ENCODE measurements at places on chromosomes 7 and 10.

DNA sequence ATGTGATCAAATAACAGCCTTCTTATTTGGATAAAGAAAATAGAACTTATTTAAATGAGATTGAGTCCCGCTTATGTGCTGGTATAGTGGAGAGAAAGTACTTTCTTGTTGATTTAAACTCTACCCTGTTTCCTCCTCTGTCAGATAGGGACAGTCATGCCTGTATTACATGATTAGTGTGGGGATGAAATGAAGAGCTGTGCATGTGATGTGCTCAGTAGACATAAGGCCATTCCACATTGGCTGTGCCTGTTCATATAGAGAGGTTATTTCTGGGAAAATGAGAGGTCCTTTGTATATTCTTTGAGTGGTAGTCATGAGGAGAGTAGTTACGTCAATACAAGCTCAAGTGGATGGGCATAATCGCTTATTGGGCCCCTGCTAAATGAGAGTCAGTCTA is 5.7 kb downstream of the MTURN start:
- DNase-seq: no peak

DNA sequence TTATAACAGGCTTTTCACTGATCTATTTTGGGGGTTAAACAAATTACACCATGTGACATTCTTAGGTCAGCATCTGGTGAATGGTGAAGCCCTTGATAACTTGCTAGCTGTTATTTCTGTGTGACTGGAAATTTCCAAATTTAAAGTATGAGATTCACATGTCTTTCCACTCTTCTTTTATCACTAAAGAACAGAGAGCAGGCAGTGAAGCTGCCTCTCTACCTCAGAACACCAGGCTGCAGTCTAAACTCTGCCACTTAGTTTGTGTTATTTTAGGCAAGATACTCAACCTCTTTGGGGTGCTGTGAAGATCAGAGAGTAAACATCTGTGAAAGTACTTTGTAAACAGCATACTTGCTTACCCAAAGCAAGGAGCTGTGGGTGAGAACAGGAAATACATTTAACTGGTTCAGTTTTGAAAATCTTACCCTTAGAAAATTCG is 15.5 kb upstream of the SP4 start:
- no peak for DNase-seq

DNA sequence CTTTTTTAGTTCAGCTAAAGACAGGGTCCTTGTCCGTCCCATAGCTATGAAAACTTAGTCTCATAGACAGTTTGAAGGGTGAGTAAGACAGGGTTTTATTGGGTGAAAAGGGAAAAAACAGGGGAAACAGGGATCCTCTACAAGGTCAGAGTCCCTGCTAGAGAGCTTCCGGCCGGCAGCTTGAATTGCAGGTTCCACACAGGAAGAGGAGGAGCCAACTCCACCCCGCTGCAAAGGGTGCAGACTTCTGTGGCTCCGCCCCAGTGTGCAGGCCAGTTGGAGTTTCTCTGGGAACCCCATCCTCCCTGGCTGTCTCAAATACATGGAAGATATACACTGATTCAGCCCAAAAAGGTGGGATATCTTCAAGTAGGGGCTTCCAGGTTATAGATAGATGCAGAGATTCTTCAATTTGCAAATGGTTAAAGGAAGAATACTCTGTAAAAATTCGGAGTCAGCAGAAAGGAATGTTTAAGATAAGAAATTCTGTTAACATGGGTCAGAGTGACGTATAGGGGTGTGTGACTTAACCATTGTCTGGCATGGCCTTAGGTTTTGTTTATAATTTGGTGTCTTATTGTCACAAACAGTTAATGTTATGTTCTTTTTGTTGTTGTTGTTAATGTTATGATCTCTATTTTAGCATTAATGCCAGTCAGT is 34.6 kb upstream of the HECW1 start:
- no peak for DNase-seq

GRCh38 chr7:92306153-92306552 is 60.4 kb downstream of the ANKIB1 start:
- DNase-seq: no peak

- DNase-seq: no peak
Measured at GRCh38 chr7:45910855-45911254, 10.2 kb downstream of the IGFBP3 start.

DNA sequence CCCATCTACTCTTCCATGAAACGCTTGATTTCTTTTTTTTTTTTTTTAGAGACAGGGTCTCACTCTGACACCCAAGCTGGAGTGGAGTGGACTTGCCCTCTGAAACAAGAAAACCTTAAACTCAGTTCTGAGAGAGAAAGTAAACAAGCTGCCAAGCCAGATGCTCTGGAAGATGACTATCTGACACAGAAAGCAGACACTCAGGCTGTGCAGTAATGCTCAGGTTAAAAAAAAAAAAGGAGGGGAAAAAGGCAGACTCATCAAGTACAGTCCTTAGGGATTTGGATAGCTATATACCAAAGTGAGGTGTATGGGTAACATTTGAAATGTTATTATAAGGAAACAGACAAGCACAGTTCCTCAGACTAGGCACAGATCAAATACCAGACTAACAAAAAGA is 80.5 kb downstream of the IDE start:
- no peak for DNase-seq

GRCh38 chr10:91307489-91307888 is 87.0 kb downstream of the PCGF5 start:
- DNase-seq: no peak

- DNase-seq: no peak
Measured at GRCh38 chr7:27169658-27170425, 4.3 kb downstream of the HOXA10 start.

- DNase-seq: no peak
Measured at GRCh38 chr7:143050931-143051330, 1.2 kb upstream of the OR6V1 start.

GRCh38 chr10:103307594-103307993 is 30.7 kb downstream of the INA start:
- DNase-seq: no peak

DNA sequence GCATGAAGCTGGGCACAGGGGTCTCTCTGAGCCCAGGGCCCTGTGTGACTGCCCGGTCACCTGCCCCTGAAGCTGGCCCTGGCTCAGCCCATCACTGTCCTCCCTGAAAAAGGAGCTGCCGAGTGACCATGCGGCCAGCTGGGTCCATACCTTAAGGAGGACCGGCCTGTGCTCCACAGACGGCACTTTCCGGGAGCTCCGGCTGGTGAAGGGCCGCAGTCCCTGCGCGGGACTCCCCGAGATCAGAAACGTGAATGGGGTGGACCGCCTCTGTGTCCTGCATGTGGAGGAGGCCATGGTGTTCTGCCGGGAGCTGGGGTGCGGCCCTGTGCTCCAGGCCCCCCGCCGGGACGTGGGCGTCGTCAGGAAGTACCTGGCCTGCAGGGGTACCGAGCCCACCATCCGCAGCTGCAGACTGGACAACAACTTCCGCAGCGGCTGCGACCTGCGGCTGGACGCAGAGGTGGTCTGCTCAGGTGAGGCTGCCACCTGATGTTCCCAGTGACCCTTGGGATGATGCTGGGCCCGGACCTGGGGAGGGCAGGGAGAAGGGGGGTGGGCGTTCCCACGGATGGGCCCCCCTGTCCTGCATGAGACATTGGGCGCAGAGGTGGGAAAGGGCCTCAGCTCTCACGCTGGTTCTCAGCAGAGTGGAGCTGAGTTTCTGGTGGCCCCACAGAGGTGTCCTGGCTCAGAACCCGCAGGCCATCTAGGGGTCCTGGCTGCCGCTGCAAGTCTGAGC is 3.5 kb downstream of the SCART1 start:
- DNase-seq: no peak

DNA sequence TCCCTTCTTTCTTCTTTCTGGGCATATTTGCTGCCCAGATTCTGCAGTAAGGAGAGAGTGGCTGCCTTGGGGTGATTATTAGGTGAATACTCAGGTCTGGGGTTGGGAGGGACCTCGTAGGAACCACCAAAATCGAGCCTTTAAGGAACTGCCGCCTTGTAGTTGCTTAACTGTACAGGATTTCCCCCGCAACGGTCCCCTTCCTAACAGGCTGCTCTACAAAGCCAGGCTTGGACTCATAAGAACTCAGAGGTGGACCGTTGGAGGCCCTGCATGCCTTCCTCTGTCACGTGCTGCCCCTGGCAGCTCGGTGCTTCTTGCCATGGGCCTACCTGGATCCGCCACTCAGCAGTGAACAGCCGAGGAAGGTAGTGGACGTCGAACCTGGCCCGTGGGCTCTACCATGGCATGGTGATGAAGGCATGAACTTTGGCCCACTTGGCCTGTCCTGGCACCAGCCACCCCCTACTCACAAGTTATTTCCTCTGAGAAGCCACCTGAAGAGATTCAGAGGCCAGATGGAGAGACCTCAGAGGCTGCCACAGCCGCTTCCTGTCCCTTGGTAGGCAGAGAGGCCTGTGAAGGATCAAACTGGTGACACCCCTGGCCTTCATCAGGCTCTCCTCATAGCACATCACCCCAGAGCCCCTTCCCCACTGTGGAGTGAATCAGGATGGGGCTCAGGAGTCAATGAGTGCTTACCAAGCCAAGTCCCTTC is 54.6 kb downstream of the NOD1 start:
- DNase-seq: peak; percentile 94

DNA sequence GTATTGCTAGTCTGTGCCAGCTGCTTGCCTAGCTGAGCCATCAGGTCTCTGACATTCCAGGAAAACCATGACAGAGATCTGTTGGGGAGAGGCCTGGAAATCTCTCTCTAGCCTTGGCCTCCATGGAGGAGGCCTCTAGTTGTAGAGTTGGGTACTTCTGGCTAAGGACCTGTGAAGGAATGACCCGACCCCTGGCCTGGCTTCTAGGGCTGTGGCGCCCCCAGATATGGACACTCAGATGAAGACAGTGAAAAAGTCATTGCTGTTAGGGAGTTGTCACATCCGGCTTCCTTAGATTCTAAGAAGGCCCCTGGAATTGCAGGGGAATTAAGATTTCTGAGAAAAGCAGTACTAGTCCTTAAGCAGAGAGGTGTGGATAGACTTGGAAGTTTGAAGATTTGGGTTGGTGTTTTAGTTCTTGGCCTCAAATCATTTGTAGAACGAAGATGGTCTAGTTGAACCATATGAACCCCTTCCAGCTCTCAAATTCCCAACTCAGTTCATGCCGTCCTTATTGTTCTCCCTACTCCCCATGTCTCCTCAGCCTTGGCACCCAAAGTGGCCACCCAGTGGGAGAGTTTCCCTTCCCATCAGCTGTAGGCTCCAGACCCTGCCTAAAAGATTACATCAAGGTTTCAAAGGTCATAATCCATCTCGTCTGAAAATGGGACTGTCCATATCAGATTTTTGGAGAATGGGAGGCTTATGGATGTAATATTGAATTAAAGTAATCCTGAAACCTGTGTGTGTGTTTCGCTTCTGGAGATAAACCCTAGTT is 7.0 kb downstream of the HHEX start:
- DNase-seq: no peak

DNA sequence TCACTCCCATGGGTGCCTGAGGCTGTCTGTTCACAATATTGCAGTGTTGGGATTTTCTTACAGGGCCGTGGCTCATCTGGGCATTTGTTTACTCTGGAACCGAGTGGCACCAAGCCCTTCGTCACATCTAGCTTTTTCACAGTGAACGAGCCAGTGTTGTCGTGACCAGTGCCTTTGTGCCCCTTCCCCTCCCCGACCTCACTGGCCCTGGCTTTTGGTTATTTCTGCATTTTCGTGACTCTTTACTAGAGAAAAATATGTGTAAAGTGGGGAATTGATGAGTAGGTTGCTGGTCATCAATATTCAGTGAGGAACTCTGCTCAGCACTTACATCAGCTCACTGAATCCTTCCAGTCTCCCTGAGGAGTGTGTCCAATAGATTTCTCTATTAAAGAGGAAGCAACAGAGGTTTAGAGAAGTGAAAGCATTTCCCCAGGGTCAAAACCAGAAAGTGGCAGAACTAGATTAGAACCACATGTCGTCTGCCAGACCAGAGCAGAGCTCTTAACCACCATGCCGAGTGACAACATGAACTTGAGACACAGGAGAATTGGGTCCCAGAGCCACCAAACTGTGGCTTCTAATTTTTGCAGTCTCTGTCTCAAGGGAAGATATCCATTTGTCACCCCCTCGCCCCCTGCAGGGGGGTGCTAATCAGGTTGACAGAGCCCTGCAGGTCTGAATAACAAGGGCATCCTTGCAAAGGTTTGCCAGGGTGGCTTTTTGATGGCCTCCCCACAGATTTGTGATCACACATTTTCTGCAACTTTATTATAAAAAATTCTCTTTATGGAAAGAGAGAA is 125.3 kb downstream of the CHN2 start:
- DNase-seq: peak; percentile 16

GRCh38 chr10:47121336-47121735 is 178.7 kb upstream of the GDF10 start:
- no peak for DNase-seq

- no peak for DNase-seq
Measured at GRCh38 chr10:123306290-123306689, 152.1 kb downstream of the BUB3 start.

GRCh38 chr10:88968391-88968790 is 15.8 kb upstream of the ACTA2 start:
- DNase-seq: no peak

- DNase-seq: no peak
Measured at GRCh38 chr10:119238577-119238976, 31.2 kb downstream of the GRK5 start.

DNA sequence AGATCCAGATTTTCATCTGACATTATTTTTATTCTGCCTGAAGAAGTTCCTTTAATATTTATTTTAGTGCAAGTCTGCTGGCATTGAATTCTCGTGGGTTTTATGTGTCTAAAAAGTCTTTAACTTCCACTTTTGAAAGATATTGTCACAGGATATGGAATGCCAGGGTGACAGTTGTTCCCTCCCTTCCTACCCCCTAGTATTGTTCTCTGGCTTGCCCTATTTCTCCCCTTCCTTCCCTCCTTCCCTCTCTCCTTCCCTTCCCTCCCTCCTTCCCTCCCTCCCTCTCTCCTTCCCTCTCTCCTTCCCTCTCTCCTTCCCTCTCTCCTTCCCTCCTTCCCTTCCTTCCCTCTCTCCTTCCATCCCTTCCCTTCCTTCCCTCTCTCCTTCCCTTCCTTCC is 14.9 kb downstream of the OLAH start:
- no peak for DNase-seq

DNA sequence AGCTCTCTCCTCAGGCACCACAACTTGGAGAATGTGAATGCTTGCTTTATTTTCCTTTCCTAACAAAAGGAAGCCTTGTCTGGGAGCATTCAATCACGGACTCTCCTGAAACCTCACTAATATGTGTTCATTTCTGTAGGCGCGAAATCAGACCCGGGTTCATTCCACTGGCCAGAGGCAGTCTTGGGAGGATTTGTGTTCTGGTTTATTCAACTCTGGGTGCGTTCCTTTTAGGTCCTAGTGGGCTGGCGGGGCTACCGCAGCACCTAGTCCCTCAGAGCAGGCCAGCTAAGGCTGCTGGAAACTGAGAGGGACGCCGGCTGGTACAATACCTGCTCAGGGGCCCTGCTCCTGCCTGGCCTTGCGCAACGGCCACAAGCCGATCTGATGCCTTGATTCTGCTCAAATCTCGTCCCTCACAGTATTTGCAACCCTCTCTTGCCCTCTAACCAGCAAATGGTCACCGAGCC is 7.5 kb downstream of the HOXA4 start:
- DNase-seq: no peak

DNA sequence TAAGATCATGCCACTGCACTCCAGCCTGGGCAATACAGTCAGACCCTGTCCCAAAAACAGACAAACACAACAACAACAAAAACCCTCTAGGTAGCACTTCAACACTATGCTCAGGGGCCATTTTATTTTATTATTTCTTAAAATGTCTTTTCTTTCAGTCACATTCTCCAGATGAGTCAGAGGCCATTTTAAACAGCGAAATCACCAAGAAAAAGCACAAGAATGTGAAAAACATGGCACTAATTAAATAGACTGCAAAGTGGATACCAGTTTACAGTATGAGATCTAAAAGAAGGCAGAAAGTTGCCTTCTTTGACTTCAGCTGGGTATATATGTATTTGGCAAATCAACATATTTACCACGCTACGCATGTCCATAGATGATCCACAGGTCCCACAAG is 6.1 kb upstream of the FGL2 start:
- DNase-seq: no peak

All from Kasumi-1 (cell line).